H4 (cell line): ENCODE measurements at places on chromosomes 5 and 9. TPM values are rescaled to one million over a fixed set of nuclear protein-coding genes. Genes with fewer than 3 reads are reported as not detected.
A peak's percentile ranks its signal among the peaks of the same experiment; 100 is the strongest.

ATP10B gene
- 0.35 TPM in 1 of 2 replicates, not detected in the other for total RNA-seq

IFNA1 gene
- total RNA-seq, result not detected in 2 replicates

DNAI1 gene
- total RNA-seq, result 0.04 and 0.27 TPM in 2 replicates

GRIA1 gene
- total RNA-seq, result not detected in 2 replicates

CDC25C gene
- 21.6 and 25.1 TPM in 2 replicates for total RNA-seq

TRIM7 gene
- 0.10 and 0.27 TPM in 2 replicates for total RNA-seq

RFESD gene
- total RNA-seq, result 1.5 and 2.2 TPM in 2 replicates

PITX1 gene
- 27.0 and 32.6 TPM in 2 replicates for total RNA-seq

OTP gene
- total RNA-seq, result not detected in 2 replicates

ABLIM3 gene
- 6.7 and 14.2 TPM in 2 replicates for total RNA-seq

HARS2 gene
- total RNA-seq, result 49.2 and 52.6 TPM in 2 replicates

FIBCD1 gene
- total RNA-seq, result 5.3 and 7.5 TPM in 2 replicates

CTNND2 gene
- total RNA-seq, result 0.58 and 1.6 TPM in 2 replicates

DNA sequence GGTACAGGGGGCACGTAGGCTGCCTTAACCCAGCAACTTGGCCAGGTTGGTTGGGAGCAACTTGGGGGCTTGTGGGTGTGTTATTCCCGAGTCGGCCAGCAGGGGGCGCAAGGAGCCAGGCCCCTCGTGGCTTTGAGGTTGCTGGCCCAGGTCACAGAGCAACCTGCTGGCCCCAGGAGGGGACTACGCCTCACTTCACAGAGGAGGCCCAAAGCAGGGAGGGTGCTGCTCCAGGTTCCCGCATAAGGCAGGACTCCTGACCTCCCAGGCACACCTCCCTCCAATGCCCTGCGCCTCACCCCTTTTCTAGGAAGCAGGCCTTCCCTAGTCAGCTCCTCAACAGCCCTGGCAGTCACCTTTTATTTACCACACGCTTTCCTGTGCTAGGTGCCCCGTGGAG lies 18.1 kb downstream of the KYAT1 start:
- peak; percentile 42 for DNase-seq

DNA sequence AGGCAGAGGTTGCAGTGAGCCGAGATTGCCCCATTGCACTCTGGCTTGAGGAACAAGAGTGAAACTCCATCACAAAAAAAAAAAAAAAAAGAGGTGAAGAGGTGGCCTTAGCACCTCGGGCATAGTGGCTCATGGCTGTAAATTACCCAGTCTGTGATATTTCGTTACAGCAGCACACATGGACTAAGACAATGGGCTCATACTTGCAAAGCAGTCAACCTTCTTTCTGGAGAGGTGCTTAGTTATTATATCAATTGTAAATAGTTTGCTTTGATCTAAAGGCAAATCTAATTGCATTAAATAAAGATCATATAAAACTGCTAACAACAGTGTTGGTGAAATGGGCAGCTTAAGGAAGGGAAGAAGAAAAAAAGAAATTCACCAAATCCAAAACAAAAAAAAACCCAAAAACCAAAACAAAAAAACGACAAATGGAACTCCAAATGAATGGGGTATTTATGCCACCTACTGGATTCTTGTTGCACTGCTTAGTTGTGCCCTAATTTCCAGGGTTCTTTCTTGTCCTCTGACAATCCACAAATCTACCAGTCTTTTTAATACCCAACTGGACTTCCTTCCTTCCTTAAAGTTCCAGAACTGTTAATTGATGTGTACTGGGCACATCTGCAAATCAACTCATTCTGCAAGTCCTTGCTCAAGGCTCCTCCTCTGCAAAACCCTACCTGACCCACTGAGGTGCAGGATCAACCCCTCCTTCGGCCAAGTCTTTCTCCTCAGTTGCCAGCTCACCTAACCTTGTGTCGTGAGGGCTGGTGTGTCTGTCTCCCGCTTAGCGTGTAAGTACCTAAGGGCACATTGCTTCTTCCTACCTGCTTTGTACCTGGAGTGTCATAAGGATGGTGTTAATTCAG lies 35.0 kb upstream of the DMRT1 start:
- DNase-seq, result no peak

DNA sequence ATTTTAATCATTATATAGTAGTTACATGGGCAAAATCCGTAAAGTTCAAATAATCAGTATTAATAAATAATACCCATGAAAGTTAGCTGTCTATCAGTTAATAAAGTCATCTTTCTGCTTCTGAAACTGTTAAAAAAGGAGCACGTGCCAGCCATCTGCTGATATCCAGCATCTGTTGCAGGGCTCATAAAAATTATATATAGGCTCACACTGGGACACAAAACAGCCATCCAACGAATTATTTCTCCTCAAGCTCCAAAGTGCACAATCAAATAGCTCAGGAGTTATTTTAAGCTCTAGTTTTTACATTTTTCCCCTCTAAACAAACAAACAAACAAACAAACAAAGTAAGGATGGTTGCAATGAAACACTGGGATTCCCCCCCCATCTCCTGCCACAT lies 48.3 kb downstream of the MRPS27 start:
- no peak for DNase-seq

DNA sequence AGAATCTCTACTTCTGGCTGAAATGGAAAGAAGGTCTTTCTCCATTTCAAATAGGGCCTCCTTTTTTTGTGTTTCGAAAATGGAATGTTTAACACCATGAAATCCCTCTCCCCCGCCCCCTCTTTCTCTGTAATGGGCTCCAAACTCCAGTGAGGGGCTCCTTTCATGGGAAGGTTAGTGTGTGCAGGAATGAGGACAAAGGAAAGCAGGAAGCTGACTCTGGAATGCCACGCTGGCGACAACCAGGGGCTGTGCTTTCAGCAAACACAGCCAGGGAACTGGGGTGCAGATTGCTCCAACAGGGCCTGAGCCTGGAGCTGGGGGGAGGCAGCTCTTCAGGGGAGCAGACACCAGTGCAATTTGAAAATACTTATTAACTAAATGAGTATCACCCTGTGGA lies 82.8 kb downstream of the CRB2 start:
- DNase-seq, result no peak

GRCh38 chr5:180070756-180071530 lies 616 bp downstream of the RNF130 start:
- peak; percentile 43 for DNase-seq

GRCh38 chr9:110440172-110440571 lies 102.5 kb upstream of the TXNDC8 start:
- DNase-seq, result peak; percentile 49

- DNase-seq, result no peak
Measured at GRCh38 chr5:171481571-171482433, 62.4 kb downstream of the FGF18 start.

DNA sequence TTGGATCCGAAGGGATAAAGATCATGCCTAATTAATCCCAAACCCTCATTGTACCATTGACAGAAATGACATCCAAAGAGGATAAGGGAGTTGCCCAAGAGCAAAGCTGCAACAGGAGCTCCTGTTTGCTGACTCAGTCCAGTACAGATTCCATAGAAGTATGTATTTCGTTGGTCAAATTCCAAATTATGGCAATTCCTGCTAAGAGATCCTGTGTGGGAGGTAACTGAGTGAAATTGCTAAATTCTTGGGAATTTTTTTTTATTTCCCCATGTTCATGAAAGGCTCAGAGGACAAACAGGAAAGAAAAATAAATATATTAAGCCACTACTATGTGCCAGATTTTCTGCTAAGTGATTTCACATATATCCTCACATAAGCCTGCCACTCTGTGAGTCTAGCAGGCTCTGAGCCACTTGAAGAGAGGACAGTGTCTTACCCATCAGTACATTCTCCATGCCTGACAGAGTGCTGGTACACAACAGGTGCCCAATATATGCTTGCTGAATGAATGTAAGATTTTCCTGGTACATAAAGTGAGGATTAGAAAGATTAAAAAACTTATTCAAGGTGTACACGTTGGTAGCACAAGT lies 132.7 kb downstream of the GLIS3 start:
- no peak for DNase-seq

GRCh38 chr5:150261231-150261630 lies 28.3 kb downstream of the CAMK2A start:
- DNase-seq, result no peak

GRCh38 chr5:74280306-74280705 lies 360.2 kb downstream of the ENC1 start:
- no peak for DNase-seq

DNA sequence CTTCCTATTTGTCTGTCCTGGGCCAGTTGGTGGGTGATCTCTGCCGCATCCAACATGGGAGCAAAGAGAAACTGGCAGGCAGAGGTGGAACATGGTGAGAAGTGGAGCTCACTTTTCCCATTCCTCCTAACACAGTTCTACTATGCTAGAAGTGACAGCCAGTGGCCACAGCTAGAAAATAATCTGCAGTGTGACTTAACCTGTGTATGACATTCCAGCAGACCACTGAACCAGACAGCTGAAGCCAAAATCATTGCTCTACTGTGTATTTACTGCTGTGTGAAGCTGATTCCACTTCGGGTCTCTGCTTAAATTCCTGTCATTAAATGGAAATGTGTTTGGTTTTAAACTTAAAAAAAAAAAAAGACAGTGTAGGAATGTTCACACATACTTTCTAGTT lies 523.0 kb downstream of the MTRR start:
- DNase-seq, result no peak

- no peak for DNase-seq
Measured at GRCh38 chr5:62762503-62762902, 183.9 kb downstream of the LRRC70 start.

DNA sequence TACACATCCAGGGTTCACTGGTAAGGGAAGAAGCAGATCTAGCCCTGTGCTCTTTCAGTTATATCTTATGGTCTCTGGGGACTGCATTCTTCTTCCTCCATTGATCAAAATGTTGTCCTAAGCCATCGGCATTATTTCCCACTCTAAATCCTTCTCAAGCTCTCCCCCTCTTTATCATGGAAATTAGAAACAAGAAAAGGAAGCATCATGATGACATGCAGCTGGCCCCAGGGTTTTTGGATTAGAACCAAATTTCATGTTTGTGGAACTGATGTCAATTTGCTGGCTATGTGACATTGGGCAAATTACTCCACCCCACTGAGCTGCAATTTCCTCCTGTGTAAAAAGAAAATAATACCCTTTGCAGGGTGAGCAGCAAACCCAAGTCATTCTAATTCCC lies 39.5 kb downstream of the MFAP3 start:
- no peak for DNase-seq

DNA sequence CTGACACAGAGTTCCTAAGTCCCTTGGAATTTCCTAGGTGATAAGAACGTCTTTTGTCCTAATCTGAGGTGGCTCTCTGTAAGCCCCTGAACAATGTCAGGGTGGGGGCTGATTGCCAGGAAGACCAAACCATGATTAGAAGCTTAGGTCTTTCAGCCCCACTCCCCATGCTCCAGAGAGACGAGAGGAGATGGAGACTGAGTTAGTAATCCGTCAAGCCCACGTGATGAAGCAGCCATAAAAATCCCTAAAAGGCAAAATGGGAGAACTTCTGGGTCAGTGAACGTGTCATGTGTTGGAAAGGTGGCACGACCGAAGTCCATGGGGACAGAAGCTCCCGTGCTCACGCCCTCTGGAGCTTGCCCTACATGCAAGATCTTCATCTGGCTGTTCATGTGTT lies 85.6 kb downstream of the RAD23B start:
- no peak for DNase-seq

GRCh38 chr5:147996379-147996778 lies 67.4 kb upstream of the SPINK5 start:
- DNase-seq, result no peak

DNA sequence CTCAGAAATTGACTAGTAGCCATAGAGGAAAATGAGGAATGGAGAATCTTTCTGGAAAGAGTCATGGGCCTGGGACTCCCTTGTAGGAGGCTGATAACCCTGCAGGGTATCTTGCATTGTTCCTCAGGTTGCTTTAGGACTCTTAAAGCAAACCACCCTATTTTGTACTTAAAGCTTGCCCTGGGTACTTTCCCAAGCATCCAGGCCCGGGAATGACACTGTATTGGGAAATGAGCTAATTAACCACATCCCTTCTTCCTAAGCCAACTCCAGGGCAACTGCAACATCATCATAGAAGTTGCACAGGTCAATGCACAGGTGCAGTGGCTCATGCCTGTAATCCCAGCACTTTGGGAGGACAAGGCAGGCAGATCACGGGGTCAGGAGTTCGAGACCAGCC lies 55.9 kb downstream of the UGCG start:
- peak; percentile 41 for DNase-seq

DNA sequence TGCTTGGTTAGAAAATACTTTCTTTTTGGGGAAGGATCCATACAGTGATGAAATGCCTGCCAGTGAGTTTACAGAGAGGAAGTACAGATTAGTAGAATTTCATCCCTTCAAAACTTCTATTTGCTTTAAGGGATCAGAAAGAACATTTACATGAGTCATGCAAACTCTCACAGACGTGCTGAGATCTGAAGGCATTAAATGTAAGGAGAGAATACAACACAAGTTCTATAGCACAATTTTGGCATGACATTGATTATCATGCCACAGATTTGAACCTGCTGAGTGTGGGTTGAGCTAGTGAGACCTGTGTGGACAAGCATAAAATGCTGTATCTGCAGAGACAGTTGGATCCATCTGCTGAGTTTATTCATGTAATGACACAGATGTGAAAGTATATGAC lies 613.6 kb upstream of the SEMA6A start:
- no peak for DNase-seq

DNA sequence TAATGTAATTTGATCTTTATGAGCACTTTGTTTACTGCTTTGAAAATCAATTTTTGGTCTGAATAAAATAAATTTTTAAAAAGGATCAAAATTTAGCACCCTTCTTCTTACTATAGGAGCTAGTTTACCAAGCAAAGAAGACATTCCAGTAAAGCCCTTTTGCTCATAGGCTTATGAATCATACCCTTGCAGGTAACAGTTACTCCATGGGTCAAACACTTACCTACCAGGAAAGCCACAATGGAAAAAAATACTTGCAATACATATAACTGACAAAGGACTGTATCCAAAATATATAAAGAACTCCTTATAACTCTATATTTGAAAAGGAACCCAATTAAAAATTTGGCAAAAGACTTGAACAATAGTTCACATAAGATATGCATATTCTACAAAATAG lies 66.6 kb downstream of the SHOC1 start:
- peak; percentile 35 for DNase-seq
